ENCODE measurements at places on chromosomes 2 and 18.

DNA sequence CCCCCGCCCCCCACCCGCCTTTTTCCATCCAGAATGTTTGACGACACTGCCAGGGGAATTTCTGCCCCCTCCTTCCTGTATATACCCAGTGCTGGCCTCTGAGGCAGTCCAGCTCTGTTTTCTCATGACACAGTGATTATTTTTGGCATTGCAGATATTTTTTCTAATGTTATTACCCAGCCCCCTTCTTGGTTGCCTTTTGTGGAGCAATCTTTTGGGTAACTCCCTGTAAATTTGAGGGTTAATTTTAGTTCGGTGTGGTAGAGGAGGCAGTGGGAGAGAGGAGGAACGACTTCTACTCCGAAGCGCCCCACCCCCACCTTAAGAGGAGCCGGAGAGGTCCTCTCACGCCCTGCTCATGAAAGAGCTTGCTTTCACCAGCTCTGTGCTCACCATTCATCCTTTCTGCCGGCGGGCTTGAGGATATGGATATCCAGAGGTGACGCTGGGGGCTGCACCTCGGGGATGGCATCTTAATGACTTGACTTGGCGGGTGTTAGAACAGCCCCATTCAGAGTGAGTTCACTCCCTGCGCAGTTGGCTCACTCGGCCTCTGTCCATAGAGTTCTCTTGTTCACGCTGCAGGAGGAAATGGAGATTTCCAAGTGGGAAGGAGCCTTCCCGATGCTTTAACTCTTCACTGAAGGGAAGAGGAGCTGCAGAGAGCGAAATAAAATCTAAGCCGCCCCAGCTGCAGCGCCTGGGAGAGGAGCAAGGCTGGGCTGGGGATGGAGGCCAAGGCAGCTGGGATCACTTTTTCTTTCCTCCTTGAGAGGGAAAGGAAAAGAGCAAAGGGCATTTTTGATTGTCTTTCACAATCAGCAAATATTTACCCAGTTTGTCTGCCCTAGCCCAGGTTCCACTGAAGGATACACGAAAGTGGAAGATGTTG lies 38.4 kb downstream of the EPAS1 start:
- DNase-seq: no peak

GRCh38 chr2:141611981-141612380 lies 518.8 kb downstream of the LRP1B start:
- no peak for DNase-seq

DNA sequence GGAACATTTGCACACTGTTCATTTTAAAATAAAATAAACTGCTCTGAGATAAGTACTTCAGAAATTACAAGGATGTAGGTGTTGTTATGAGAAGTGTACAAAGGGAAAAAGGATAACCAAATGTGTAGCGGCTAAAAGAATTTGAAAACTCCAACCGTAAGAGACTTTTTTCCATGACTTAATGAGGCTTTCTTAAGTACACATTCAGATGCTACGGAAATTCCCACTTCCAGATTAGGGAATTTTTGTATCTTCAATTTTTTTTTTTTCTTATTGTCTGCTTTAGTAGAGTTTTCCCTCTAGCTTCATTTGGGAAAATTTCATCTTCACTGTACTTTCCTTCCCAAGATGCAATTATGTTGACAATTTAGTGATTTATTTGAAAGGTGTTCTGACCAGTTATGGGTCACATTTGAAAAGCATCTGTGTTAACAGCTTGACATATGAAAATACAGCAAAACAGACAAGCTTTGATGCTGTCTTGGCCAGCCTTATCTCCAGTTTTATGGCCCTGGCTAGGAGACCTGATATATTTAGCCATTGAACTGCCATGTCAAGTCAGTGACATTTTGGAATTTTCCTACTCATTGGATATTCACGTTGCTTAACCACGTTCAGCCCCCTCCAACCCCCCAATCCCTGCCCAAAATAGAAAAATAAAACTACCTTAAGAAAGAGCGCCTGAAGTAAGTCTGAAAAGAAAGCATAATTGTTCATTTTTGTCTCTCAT lies 105.6 kb downstream of the FEZ2 start:
- DNase-seq: no peak

DNA sequence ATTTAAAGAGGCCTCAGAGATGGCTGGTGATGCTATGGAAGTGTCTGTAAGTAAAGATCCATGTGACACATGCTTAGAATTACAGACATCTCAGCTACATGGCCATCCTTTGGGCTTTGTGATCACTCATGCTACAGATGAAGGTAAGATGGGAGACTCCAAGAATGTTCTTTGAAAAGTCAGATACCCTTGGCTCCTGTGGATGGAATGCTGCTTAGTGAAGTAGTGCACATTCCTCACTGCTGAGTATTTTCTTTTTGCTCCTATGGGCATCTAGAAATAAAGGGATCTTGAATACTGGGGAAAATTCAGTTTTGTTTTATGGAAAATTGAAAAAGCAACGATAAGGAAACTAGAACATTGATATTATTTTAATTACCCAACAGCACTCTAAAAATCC lies 55.2 kb upstream of the REV1 start:
- no peak for DNase-seq

DNA sequence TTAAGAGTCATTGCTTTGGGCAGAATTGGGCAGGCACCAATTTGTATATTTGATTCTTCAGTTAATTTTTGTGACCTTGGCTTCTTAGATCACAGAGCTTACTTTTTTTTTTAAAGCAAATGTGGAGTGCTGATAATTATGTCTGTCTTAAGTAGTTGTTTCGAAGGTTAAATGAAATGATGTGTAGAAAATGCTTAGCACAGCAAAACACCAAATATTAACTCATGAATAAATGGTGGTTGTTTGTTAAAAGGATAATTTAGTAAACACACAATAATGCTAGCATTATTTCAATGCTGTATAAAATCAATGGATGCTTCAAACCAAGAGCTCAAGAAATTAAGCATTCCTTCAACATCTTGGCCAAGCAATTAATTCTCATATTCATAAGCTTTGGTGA lies 143.4 kb downstream of the LPIN1 start:
- DNase-seq: no peak

DNA sequence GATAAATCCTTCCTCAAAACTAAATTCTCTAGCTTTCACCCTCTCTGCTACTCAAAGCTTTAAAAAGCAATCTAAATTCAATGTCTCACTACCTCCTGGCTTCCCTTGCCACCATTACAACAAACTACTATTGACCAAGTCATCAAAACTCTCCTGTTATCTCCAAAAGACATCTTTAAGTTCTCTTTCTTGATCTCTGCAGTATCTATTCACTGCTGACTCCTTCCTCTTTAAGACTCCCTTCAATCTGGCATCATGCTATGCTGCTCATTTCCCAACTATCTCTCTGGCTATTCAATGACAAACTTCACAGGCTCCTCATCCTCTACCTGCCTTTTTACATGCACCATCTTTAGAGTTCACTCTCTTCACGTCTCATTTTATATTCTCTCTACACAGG lies 5.9 kb downstream of the PPP3R1 start:
- DNase-seq: no peak

GRCh38 chr2:17781482-17781881 lies 27.5 kb downstream of the GEN1 start:
- no peak for DNase-seq

- no peak for DNase-seq
Observed at GRCh38 chr18:11689669-11690565, 853 bp downstream of the GNAL start.

DNA sequence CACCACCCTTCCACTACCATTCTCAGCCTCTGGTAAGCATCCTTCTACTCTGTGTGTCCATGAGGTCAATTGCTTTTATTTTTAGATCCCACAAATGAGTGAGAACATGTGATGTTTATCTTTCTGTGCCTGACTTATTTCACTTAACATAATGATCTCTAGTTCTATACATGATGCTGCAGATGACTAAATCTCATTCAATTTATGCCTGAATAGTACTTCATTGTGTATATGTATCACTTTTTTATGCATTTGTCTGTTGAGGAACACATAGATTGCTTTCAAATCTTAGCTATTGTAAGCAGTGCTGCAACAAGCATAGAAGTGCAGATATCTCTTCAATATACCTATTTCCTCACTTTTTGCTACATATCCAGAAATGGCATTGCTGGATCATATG lies 733.3 kb downstream of the SUCLG1 start:
- DNase-seq: no peak

DNA sequence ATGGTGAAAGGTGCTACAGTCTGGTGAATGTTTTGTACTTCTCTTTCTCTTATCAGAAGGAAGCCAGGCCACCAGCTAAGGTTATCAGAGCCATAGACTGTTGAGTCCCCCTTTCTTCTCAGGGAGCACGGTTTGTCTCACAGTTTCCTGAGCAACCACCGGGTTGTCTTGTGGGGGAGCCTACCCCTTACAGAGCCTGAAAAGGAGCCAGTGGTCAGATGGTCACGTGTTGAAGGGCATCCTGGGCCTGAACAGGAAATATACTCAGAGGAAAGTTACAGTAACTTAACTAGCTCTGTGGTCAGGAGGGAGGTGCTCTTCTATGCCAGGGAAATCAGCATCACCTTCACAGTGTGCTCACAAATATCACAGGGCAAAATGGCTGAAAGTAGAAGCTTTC lies 11.6 kb downstream of the CD28 start:
- no peak for DNase-seq

- DNase-seq: no peak
Observed at GRCh38 chr2:109513749-109514588, 99.8 kb downstream of the SEPTIN10 start.

DNA sequence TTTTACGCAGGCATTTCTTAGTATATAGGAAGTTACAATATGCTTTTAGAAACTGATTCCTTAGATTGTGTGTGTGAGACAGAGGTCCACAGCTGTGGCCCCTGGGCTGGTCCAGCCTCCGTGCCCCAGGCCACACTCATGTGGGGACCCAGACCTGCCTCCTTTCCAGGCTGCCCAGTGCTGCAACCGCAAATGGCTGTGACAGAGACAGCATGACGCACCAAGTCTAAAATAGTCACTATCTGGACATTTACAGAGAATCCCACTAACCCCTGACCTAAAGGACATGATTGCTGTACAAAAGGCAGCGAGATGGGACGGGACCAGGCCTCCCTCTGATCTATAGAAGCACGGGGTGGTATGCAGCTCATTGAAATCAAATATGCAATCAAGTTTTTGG lies 152.2 kb downstream of the TMEM18 start:
- DNase-seq: no peak

DNA sequence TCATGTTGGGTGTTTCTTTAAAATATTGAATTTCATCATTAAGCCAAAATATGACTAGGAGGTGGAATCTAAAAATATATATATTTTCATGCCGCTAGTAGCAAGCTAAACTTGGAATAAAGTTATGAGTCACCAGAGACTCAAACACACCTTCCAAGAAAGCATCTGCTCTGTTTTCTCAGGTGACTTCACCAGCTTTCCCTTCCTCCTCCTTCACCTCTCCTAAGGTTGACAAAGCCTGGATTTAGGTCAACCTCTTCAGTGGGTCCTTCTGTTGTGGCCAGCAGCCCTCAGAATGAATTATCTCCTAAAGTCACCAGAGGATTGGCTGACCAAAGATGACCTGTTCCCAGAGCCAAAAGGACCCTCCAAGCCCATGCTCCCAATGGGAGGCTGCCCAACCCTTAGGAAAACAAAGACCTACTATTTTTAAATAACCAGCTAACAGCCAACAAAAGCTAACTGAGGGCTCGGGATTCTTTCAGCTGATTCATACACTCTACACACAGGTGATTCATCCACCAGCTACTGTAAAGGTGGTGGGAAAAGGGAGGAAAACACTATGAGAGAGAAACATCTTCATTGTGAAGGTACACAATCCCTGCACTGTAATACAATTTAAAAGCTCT lies 113.9 kb downstream of the MYO5B start:
- DNase-seq: no peak
